ENCODE measurements at places on chromosomes 12 and 14.

DNA sequence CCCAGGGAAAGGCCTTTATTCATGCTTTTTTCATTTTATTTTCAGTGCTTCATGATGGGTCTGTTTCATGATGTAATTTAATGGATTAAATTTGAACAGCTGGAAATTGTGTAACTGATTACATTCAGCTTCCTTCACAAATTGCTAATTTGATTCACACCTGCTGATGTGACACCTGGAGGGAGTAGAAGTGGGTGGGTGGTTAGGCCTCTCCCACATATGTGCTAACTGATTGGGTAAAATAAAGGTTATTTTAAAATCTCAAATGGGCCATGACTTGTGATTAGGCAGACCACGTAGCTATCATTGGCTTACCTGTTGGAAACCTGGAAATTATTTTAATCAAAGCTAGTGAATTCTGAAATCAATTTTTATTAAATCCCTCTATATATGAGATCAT lies 142.1 kb downstream of the GXYLT1 start:
- no peak for DNase-seq

DNA sequence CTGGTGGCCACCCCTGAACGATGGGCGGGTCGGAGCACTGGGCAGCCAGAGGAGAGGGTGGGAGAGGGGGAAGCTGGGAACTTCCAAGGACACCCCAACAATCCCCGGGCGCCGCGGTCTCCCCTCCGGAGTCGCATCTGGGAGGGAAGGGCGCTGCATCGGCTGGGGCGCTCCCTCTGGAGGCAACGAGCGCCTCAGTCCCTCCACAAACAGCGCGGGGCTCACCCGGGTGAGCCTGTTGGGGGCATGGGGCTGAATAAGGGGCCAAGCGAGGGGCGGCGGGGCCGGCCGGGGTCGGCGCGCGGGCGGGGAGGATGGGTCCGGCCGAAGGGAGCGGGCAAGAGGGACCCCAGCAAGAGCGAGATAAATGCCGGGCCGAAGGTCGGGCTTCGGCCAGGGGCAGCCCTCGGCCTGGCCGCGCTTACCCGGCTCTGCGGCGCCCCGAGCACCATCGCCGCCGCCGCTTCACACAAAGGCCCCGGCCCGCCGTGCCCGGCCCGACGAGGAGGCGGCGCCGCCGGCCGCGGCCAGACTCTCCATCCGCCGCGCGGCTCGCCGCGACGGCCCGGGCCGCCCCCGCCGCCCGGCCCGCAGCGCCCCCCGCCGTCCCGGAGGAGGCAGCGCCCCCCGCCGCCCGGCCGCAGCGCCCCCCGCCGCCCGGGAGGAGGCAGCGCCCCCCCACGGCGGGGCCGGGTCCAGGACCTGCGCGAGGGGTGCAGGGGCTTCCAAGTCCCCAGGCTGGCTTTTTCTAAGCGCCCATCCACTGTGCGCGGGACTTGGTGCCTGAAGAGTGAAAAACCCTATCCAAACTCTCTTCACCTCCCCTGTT lies at the start of gene ZBTB39:
Gene ZBTB39 (minus strand): TSS at position 567 of the 829 bp plus-strand sequence. CDS start 1,629 bp downstream, outside the sequence.
- DNase-seq = no peak

DNA sequence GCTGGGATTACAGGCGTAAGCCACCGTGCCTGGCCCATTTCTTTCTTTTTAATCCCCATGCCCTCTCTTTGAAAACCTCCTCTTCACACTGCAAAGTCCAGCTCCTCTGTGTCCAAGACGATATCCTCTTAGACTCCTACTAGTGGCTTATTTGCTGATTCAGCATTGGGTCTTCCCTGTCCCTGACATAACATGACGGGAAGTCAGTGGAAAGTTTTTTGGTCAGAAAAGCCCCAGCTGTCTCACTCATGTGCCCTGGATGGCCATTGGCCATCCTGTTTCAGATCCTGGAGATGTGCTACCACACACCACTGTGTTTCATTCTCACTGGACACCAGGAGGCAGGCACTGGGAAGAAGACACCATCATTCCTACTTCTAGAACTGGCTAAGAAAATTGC lies 102.6 kb upstream of the MED13L start:
- DNase-seq = no peak

DNA sequence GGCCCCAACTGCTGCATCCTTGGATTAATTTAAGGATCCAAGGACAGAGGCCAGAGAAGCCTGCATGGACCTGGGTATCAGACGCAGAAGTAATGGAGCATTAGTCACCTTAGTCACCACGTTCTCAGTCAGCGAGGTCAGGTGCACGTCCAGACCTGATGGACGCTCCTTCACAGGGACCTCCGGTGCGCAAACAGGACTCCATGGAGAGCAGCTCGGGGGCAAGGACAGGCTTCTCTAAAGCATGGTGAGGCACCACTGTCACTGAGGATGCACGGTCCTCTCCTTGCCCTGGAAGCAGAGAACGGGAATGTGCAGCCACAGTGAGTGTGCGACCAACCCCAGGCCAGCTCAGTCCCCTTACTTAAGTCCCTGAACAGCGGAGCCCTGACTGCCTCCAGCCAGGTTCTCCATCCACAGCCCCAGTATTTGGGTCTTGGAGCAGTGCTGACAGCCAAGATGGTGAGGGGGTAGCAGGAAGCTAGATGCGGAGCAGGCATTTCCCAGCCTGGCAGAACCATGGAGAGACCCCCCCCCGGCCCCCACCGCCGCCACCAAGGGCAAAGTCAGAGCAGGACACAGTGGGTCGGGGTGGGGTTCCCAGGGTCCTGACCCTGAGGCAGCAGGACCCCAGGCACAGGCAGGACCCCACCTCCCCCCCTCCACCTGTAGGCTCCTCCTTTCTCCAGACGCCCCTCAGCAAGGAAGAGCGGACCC lies 253.4 kb upstream of the SFSWAP start:
- no peak for DNase-seq

GRCh38 chr12:105355752-105356151 lies 25.3 kb downstream of the C12orf75 start:
- DNase-seq = no peak

GRCh38 chr14:71521238-71522135 lies 410.7 kb upstream of the RGS6 start:
- DNase-seq = no peak

GRCh38 chr14:101019541-101019940 lies 116.0 kb upstream of the RTL1 start:
- DNase-seq = no peak

DNA sequence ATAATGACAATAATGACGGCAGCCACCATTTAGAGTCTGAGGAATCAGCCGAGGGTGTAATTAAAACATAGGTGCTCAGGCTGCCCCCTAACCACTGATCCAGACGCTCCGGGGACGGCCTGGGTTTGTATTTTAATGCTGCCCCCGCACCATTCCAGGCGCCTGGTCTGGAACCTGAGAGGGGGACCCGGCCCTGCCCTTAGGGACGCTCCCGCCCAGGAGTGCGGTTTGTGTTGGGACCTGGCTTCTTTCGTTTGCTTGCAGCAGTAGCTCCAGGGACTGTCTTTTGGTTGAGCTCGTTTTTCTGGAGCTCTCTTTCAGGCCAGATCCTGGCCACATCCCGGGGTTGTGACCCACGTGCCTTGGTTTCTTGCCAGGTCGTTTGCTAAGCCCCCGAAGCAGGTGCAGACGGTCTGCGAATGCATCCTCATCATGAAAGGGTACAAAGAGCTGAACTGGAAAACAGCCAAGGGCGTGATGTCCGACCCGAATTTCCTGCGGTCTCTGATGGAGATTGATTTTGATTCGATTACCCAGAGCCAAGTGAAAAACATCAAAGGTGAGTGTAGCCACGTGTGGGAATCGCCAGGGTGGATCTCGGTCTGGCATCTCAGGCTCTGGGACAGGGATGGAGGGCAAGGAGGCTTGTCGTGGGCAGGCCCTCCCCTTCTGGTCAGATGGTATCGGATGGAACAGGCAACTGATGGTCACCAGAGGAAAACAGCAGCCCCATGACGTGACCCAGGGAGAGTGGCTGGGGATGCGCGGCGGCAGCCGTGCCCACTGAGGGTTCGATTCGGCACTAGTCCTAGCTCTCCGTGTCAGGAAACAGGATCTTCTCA lies 63.5 kb downstream of the CCDC92 start:
- DNase-seq = no peak
